ENCODE measurements at places on chromosomes 6 and 20.

- no peak for DNase-seq
Measured at GRCh38 chr6:23981923-23982322, 144.1 kb upstream of the NRSN1 start.

GRCh38 chr20:15075586-15075985 lies 738.2 kb upstream of the FLRT3 start:
- DNase-seq = no peak

DNA sequence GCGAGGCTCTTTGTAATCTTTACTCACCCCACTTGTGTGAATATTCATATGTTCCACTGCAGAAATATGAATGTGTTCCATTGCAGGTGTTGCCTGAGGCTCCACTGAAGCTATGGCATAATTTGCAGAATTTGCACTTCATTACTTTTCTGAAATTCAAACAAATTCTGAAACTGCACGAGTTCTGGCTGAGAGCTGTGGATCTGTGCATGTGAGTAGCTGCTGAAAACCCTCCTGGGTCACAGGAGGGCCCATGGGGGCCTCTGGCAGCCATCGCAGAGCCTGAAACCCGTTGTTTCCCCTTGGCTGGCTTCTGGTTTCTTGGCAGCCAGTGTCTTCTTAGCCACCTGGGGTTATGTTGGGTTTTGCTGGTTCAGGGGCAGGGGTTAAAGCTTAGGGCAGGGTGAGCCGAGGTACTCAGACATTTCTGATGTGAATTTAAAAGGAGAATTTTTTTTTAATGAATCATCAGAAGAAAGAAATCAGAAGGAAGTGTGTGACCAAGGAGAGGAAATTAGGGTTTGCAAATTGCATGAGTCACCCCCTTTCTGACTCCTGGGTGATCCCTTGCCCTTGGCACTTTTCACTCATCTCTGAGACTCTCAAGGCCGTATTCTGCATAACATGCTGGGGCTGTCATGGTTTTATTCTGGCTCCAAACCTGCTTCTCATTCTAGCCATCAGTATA lies 40.6 kb downstream of the TOX2 start:
- no peak for DNase-seq

DNA sequence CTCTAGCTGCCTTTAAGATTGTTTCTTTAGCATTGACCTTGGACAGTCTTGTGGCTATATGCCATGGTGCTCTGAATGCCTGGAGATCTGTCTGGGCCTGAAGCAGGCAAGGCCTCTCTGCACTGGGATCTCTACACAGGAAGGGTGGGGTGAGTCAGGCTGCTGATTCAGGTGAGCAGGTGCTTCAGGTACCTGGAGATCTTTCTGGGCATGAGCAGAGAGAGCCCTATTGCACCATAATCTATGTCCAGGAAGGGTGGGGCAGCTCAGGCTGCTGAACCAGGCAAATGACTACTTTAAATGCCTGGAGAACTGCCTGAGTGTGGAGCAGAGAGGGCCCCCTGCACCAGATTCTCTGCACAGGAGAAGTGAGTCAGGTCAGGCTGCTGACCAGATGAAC lies 94.5 kb downstream of the TPBG start:
- no peak for DNase-seq

- no peak for DNase-seq
Measured at GRCh38 chr6:52346503-52346902, 15.4 kb upstream of the PAQR8 start.

GRCh38 chr6:2752477-2753109 lies 1.9 kb upstream of the MYLK4 start:
- DNase-seq = no peak
